ENCODE measurements at places on chromosomes 6 and 20. TPM values are rescaled to one million over a fixed set of nuclear protein-coding genes. Genes with fewer than 3 reads are reported as not detected.

- H3K27ac ChIP-seq, result no peak overlapping the region
- H3K36me3 ChIP-seq, result peaks cover 14% of the 10 kb centered on the region
- no peaks in the 10 kb centered on the region for H3K4me1 ChIP-seq
- H3K27me3 ChIP-seq, result no peaks in the 10 kb centered on the region
- DNase-seq, result no peak
Measured at GRCh38 chr6:44858998-44859397, 469.1 kb upstream of the RUNX2 start.

DNA sequence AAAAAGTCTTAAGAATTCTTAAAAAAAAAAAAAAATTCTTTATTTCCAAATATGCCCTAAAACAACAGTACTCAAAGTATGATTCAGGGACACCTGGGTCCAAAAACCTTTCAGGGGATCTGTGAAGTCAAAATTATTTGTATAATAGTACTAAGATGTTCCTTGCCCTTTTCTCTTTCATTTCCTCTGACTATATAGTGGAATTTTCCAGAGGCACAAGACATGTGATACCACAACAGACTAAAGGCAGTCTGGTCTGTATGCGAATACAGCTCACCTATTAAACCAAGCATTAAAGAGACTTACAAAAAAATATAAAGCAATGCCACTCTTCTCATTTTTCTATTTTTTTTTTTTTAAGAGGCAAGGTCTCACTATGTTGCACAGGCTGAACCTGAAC lies 15.4 kb downstream of the NOL7 start:
- H3K36me3 ChIP-seq, result peaks cover 69% of the 10 kb centered on the region
- DNase-seq, result no peak
- H3K4me1 ChIP-seq, result peaks cover 14% of the 10 kb centered on the region
- H3K27ac ChIP-seq, result no peak overlapping the region
- H3K27me3 ChIP-seq, result no peaks in the 10 kb centered on the region
- no peak overlapping the region for H3K4me3 ChIP-seq

DNA sequence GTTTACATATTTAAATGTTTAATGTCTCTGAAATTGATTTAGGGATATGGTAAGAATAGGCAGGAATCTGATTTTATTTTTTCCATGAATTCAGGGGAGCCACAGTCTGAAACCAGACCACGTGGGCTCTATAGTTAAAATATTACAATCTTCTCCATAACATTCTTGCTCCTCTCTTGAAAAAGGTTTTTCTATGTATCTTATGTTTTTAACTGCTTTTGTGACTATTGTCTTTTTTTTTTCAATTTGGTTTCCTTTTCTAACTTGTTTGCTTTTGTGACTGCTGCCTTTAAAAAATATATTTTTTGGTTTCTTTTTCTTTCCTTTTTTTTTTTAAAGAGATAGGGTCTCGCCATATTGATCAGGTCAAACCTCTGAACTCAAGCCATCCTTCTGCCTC lies 40.1 kb downstream of the TNFAIP3 start:
- H3K4me3 ChIP-seq, result no peak overlapping the region
- no peaks in the 10 kb centered on the region for H3K27me3 ChIP-seq
- peak overlapping the region; percentile 51 for H3K27ac ChIP-seq
- no peak for DNase-seq

- H3K27ac ChIP-seq, result peak overlapping the region; percentile 73
- DNase-seq, result peak; percentile 50
- H3K4me3 ChIP-seq, result peak overlapping the region; percentile 83
- H3K27me3 ChIP-seq, result no peaks in the 10 kb centered on the region
- H3K36me3 ChIP-seq, result peaks cover 24% of the 10 kb centered on the region
Measured at GRCh38 chr6:17600527-17601385, 654 bp downstream of the FAM8A1 start.

GRCh38 chr20:56955680-56956079 lies 310.8 kb downstream of the BMP7 start:
- no peak overlapping the region for H3K27ac ChIP-seq
- H3K36me3 ChIP-seq, result no peaks in the 10 kb centered on the region
- no peak for DNase-seq
- H3K4me3 ChIP-seq, result no peak overlapping the region
- H3K27me3 ChIP-seq, result peaks cover 11% of the 10 kb centered on the region

- no peaks in the 10 kb centered on the region for H3K4me1 ChIP-seq
- no peak overlapping the region for H3K27ac ChIP-seq
- DNase-seq, result no peak
- H3K27me3 ChIP-seq, result no peaks in the 10 kb centered on the region
Measured at GRCh38 chr6:20771409-20771808, 237.2 kb downstream of the CDKAL1 start.

DNA sequence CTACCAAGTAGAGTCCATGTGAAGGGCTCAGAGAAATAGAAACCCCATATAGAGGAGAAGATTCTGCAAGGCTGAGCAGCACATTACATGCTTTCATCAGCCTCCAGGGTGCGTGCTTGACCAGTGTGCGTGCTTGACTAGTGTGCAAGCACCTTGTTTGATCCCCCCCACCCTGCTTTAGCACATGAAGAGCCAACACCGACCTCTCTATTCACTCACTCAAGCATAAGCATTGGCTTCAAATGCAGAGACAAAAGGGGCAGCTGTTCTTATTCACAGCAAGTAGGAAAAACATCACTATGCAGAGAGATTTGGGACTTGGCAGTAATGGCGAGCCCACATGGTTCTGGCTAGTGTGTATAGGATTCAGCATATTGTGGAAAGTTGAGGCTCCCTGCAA lies 278.7 kb upstream of the RNF217 start:
- no peak overlapping the region for H3K27ac ChIP-seq
- no peaks in the 10 kb centered on the region for H3K4me1 ChIP-seq
- DNase-seq, result no peak
- no peaks in the 10 kb centered on the region for H3K36me3 ChIP-seq
- H3K4me3 ChIP-seq, result no peak overlapping the region

- DNase-seq, result no peak
- H3K36me3 ChIP-seq, result no peaks in the 10 kb centered on the region
- no peaks in the 10 kb centered on the region for H3K27me3 ChIP-seq
- no peak overlapping the region for H3K27ac ChIP-seq
- no peak overlapping the region for H3K4me3 ChIP-seq
Measured at GRCh38 chr6:41038205-41038604, 816 bp downstream of the UNC5CL start.

GRCh38 chr6:15420959-15421438 lies 175.1 kb downstream of the JARID2 start:
- peak overlapping the region; percentile 47 for H3K4me3 ChIP-seq
- H3K27ac ChIP-seq, result peak overlapping the region; percentile 82
- H3K36me3 ChIP-seq, result peaks cover 59% of the 10 kb centered on the region
- H3K27me3 ChIP-seq, result no peaks in the 10 kb centered on the region
- H3K4me1 ChIP-seq, result peaks cover 54% of the 10 kb centered on the region

DNA sequence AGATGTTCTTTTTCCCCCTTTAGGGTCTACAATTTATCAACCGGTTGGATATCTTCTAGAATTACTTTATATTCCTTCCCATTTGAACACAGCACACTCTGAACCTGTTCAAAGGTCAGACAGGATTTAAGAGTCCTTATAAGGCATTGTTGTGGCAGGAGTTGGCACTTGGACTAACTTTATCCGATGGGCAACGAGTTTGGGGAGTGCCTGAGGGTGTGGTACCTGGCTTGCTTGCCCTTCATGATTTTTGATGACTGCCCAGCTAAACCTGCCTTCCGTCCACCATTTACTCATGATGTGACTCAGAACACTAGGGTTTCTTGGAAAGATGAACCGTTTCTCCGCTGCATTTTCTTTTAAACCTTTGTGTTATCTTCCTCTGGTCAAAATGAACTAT lies 285.2 kb downstream of the FOXC1 start:
- H3K4me1 ChIP-seq, result peaks cover 3% of the 10 kb centered on the region
- H3K36me3 ChIP-seq, result peaks cover 3% of the 10 kb centered on the region
- H3K27ac ChIP-seq, result no peak overlapping the region
- no peak overlapping the region for H3K4me3 ChIP-seq

- H3K27me3 ChIP-seq, result peaks cover 5% of the 10 kb centered on the region
- DNase-seq, result no peak
- peaks cover 15% of the 10 kb centered on the region for H3K4me1 ChIP-seq
- no peak overlapping the region for H3K4me3 ChIP-seq
Measured at GRCh38 chr20:58886546-58886945, 34.0 kb downstream of the GNAS start.

- H3K27ac ChIP-seq, result no peak overlapping the region
- H3K4me3 ChIP-seq, result no peak overlapping the region
- DNase-seq, result no peak
- H3K27me3 ChIP-seq, result peaks cover 2% of the 10 kb centered on the region
Measured at GRCh38 chr6:47722194-47722593, 23.8 kb downstream of the ADGRF4 start.

- H3K27ac ChIP-seq, result no peak overlapping the region
- no peaks in the 10 kb centered on the region for H3K27me3 ChIP-seq
- H3K36me3 ChIP-seq, result no peaks in the 10 kb centered on the region
- no peaks in the 10 kb centered on the region for H3K4me1 ChIP-seq
- H3K4me3 ChIP-seq, result no peak overlapping the region
Measured at GRCh38 chr6:19157486-19157885, 679.7 kb upstream of the ID4 start.

DNA sequence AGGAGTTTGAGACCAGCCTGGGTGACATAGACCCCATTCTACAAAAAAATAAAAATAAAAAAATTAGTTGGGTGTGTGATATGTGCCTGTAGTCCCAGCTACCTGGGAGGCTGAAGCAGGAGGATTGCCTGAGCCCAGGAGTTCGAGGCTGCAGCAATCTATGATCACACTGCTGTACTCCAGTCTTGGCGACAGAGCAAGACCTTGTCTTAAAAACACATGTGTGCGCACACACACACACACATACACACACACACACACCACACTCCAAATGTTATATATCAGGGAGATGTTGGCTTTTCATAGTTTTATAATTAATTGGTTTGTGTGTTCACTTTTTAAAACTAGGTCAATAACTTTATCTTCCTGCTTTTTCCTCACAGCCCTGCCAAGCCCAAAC lies 110.5 kb downstream of the RTN4IP1 start:
- H3K4me3 ChIP-seq, result peak overlapping the region; percentile 79
- peak overlapping the region; percentile 97 for H3K27ac ChIP-seq
- no peaks in the 10 kb centered on the region for H3K27me3 ChIP-seq
- peaks cover 33% of the 10 kb centered on the region for H3K36me3 ChIP-seq
- no peak for DNase-seq

GRCh38 chr6:139030228-139030963 lies 1.9 kb downstream of the ABRACL start:
- no peak overlapping the region for H3K27ac ChIP-seq
- H3K4me1 ChIP-seq, result peaks cover 27% of the 10 kb centered on the region
- H3K4me3 ChIP-seq, result no peak overlapping the region

GRCh38 chr20:57620999-57621398 lies 773 bp upstream of the ZBP1 start:
- peaks cover 24% of the 10 kb centered on the region for H3K27me3 ChIP-seq
- peaks cover 65% of the 10 kb centered on the region for H3K4me1 ChIP-seq
- DNase-seq, result no peak
- peak overlapping the region; percentile 88 for H3K4me3 ChIP-seq

DNA sequence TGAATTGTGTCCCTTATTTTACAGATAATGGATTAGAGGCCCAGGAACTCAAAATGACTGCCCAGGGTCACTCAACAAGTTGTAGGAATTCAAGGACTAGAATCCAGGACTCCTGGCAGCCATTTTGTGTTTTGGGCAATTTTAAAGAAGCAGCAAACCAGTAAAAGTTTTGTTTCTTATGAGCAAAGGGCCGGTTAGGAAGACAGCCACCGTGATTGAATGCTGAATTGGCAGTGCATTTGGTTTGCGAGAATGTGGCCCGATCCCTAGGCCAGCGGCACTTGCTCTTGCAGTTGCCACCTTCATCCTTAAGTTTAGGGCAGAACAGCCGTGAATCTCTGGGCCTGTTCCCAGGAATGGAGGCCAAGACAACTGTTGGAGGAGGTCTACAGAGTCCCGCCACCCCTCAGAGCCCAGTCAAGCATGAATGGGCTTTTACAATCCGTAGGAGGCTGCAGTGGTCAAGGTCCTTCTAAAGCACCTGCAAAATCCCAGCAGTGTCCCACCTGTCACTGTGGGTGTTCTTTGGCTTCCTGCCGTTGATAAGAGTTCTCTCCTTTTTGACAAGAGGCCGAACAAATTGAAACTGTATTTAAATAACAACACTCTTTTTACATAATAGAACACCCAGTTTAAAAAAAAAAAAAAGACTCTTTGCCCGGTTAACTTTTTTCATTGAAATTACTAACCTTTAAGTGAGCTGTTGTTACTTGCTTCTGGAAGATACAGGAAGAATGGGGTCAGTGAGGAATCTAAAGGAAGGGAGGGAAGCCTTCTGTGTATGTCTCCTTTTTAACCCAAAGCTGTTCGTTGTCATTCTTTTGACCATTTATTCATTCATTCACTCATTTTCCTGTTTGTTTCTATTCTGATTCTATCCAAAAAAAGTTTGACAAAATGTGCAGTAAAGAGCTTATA lies 68.7 kb downstream of the PHACTR2 start:
- no peaks in the 10 kb centered on the region for H3K4me1 ChIP-seq
- H3K4me3 ChIP-seq, result no peak overlapping the region
- H3K36me3 ChIP-seq, result no peaks in the 10 kb centered on the region

DNA sequence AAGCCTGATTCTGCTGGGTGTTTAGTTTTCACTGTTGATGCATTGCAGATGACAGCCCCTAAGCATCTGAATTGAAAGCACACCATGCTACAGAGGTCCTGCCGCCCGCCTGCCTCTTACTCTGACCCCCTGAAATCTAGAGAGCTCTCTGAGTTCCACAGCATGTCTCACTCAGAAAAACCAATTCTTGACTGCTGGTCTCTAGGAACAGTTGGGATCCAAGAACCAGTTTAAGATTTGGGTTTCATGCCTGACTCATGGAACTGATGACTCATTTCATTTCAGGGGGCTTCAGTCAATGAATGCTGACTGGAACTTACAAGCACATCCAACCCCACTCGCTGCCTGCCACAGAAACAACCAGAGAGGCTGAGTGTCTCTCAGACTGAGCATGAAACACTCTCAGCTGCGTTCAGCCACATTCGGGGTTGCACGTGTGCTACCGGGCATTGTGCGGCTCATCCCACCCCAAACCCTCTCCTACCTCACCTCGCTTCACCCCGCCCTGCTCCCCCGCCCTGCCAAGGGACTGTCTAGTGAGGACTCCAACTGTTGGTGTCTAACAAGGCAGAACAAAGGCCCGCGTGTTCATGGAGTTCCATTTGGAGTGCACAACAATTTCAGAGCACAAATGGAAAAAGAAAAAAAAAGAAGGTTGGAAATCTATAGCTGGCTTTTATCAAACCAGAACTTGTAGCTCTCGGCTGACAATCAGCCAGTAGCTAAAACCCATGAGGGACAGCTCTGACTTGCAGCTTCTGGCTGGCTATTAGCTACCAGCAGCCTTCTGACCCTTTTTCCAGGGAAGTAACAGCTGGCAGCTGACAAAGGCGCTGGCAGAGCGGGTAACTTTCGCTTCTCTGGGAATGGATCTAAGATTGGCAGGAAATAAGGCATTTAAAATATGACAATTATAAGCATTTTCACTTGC lies 20.0 kb upstream of the TRAF3IP2 start:
- DNase-seq, result no peak
- no peak overlapping the region for H3K27ac ChIP-seq
- H3K4me1 ChIP-seq, result no peaks in the 10 kb centered on the region
- no peak overlapping the region for H3K4me3 ChIP-seq
- H3K36me3 ChIP-seq, result no peaks in the 10 kb centered on the region
- peaks cover 2% of the 10 kb centered on the region for H3K27me3 ChIP-seq

Gene RIPOR3
- not detected for total RNA-seq

Gene LY6G6C
- total RNA-seq, result not detected

Gene SLA2
- 79.9 TPM for total RNA-seq

Gene WFDC10B
- not detected for total RNA-seq

Gene AP5S1
- total RNA-seq, result 15.5 TPM

Gene BPI
- total RNA-seq, result not detected

All from activated CD4-positive, alpha-beta memory T cell treated with anti-CD3 and anti-CD28 coated beads, Interleukin-2, amount 10 ng/mL, durations not matched to agents 7 days and 5 days (primary cell).